ENCODE measurements at places on chromosomes 12 and 14.
A peak's percentile ranks its signal among the peaks of the same experiment; 100 is the strongest.

- no peak for DNase-seq
Observed at GRCh38 chr12:31961137-31961536, 1.9 kb downstream of the RESF1 start.

- no peak for DNase-seq
Observed at GRCh38 chr12:65886996-65887395, 62.7 kb downstream of the HMGA2 start.

- DNase-seq, result no peak
Observed at GRCh38 chr12:83172866-83173649, 486.4 kb downstream of the TMTC2 start.

GRCh38 chr12:53956251-53956887 lies 1.7 kb downstream of the HOXC12 start:
- no peak for DNase-seq

DNA sequence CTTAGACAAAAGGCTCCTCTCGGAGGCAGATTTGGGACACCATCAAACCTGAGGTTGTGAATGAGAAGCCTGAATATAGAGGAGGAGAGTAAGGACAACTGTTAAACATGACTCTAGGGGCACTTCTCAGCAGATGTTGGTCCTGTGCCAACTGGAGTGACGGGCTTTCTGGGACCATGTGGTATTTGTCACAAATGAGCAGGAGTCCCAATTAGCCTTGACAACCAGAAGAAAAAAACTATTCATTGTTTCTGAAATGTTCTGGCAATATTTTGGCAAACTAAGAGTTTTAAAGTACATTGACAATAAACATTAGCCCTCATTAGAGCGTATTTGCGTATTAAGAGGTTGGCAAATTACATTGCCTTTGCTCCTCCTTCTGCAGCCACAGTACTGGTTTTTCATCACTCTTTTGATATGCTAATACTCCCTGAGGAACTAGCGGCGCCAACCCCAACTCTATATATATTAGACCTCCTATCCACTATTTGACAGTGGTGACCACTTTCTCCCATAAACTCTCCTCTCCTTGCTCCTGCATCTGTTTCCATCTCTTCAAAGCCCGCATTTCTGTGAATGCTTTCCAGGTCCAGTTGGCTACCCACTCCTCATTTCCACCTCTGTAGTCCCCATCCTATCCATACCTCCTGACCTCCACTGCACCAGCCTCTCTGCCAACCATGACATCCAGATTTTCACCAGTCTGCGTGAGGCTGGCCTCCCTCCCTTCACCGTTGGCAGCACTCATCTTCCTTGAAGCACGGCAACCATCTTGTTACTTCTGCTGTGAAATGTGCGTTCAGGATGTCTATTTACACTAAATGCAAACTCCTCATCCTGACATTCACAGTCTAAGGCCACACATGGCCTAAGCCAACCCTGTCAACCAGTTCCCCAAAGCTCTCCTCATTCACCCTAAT lies 100.7 kb downstream of the ZFC3H1 start:
- DNase-seq, result no peak

DNA sequence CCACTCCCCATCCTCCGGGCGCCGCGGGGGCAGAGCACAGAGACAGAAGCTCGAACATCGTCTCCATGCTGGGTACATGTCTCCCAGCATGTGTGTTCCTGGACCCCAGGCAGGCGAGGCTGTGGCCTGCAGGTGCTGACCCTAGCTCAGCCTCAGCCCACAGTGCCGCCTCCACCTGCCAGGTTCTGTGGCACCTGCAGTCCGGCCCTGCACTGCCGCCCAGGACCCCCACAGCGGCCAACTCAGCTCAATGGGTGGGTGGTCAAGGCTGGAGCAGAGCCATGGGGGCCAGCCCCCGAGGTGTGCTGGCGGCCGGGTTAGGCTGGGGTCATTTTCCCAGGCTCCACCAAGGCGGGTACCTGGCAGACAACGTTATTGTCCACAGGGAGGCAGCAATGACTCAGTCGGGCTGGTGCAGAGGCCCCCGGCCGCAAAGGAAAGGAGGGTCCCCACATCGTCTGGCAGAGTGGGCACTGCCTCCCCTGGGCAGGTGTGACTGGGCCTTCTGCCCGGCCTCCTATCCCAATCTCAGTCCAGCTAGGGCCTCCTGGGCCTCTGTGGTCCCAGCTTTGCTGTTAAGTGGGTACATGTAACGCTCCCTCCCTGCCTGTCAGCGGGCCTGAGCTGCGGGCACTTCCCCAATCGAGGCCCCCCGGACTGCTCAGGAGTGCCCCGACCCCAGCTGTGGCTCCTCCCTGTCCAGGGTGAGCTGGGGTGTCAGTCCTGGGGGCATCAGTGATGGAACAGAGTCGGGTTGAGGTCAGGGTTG lies 20.2 kb upstream of the NUDT14 start:
- DNase-seq, result no peak

- no peak for DNase-seq
Observed at GRCh38 chr14:92599811-92600210, 86.2 kb downstream of the RIN3 start.

DNA sequence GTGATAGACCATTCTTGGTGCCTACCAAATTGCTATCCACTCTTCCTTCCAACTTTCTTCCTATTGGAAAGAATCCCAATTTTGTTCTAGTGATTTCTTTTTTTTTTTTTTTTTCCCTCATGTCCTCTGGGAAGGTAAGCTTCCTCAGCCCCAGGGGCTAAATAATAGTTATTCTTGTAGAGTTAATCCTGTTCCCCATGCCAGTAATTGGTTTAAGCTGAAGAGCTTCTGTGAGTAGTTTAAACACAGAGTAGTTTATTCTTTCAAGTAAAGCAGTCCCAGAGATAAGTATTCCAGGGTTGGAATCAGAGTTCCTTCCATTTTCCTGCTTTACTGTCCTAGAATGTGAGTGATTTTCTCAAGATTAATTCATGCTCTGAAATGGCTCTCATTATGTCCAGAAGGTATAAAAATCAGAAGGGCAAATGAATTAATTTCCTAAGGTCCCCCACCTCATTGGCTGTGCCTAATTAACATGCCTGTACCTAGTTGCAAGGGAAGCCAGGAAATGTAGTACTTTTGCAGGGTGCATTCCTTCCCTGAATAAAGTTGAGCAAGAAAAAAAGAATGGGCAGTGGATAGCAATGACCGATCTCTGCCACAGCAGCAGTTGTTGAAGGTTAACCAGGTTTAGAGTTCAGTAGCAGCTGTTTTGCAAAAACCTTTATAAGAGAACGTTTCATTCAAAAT lies 97.8 kb downstream of the PLEKHA5 start:
- no peak for DNase-seq

- no peak for DNase-seq
Observed at GRCh38 chr14:34678306-34678705, 36.1 kb downstream of the CFL2 start.

- peak; percentile 52 for DNase-seq
Observed at GRCh38 chr14:50830932-50831725, at the start of gene NIN. Gene NIN (minus strand): TSS chr14:50831162. CDS start chr14:50822056, 9,106 bp downstream.

GRCh38 chr12:98369581-98369980 lies 145.8 kb upstream of the TMPO start:
- no peak for DNase-seq

- no peak for DNase-seq
Observed at GRCh38 chr14:66288511-66288910, 197.7 kb upstream of the CCDC196 start.

- no peak for DNase-seq
Observed at GRCh38 chr12:4482936-4483335, 37.3 kb upstream of the FGF6 start.

GRCh38 chr12:50211392-50212070 lies 44.4 kb upstream of the CERS5 start:
- DNase-seq, result no peak

DNA sequence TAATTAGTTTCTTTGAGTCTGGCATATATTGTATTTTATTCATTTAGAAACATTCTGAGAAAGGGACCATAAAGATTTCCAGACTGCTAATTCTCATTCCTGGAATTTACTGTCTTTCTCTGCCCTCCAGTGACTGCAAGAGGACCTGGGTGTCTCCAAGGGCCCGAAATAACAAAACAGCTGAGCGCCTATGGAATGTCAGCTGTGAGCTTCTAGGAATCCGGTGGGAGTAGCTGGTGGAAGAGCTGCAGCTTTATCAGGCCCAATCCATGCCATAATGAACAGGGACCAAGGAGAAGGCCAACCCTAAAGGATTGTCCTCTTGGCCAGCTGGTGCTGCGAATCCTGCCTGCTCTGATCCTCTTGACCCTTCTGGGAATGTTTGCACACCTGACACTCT lies 31.9 kb downstream of the RDH12 start:
- DNase-seq, result no peak

DNA sequence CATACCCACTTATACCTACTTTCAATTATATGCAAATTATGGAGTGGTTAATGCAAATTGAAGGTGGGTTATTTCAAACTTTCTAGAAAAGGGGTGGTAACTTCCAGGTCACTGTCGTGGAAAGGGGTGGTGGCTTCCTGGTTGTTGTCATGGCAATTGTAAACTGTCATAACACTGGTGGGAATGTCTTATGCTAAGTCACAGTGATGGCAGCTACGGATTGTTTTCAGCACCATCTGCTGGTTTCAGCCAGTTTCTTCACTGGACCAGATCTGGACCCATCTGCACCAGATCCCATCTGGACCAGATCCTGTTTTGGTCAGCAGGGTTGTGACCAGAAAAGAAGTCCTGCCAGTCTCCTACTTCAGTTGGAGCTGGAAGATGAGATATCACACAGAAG lies 1469.3 kb downstream of the AACS start:
- DNase-seq, result no peak

DNA sequence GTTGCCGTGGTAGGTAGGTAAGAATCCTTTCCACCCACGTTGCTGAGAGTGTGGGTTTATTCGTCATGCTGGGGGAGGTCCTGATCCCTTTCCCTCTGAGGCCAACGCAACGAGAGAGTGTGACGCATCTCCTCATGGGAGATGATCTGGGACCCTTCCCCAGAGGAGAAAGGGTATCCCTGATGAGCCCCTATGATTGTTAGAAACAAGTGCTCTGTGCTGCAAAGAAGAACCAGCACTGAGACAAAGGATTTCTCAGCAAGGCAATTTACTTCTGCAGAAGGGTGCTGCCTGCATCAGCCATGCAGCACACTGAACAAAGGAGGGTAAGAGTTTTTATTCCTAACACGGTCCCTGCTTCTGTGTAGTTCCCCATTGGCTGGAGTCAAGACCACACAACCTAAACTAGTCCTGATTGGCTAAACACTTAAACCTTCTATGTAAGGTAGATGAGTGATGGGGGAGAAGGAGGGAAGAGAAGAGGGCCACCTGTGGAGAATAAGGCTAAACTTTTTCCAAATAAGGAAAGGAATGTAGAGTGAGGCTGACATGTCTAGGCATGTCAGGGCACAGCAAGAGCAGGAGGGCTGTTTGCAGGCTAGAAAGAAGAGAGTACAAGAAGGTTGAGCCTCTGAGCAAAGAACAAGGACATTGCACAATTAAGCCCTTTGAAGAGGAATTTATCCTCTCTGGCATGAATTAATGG lies 21.3 kb downstream of the CLEC2A start:
- DNase-seq, result no peak

GRCh38 chr14:96660123-96660522 lies 137.1 kb upstream of the VRK1 start:
- DNase-seq, result no peak

GRCh38 chr12:1277905-1278304 lies 286.9 kb downstream of the ERC1 start:
- DNase-seq, result no peak

DNA sequence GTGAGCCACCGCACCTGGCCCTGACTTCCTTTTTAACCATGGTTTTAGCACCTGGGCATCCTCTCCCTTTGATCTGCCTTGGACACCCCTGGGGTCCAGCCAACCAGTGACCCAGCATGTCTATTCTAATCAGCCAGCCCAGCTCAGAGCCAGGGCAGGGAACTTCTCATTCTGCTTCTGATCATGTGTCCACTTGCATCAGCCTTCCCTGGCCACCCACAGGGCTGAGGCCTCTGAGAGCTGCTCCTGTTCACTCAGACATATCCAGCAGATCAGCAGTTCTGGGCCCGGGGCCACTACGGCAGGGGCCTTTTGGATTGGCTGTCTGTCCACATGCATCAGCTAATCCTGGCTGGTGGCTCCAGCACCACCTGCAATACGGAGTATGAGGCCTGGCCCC lies 117.9 kb upstream of the MAP1LC3B2 start:
- DNase-seq, result no peak

GRCh38 chr12:130973109-130973508 lies 19.4 kb downstream of the ADGRD1 start:
- no peak for DNase-seq

DNA sequence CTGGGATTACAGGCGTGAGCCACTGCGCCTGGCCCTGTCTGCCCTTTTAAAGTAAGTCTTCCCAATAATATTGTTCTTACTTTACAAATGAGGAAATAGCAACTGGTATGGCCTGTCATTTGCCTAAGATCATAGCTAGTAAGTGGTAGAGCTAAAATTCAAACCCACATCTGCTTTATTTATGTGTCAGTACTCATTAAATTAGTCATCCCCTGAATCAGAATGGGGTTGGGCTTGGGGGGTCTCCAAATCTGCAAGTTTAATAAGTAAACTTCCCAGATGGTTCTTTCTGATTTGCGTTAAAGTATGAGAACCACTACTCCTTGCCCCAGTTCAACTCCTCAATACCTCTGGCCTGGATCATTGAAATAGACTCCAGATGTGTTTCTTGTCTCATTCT lies 96.2 kb downstream of the FAR2 start:
- DNase-seq, result no peak
